Sciatic nerve (tissue), 2 donors: ENCODE measurements at places on chromosomes 5 and 9. TPM values are rescaled to one million over a fixed set of nuclear protein-coding genes. Genes with fewer than 3 reads are reported as not detected.

- no peak for DNase-seq
These were observed 2.5 kb downstream of the SLC6A18 start for GRCh38 chr5:1227667-1228066.

GRCh38 chr5:151092762-151093161 lies 11.9 kb upstream of the TNIP1 start:
- DNase-seq = no peak

DNA sequence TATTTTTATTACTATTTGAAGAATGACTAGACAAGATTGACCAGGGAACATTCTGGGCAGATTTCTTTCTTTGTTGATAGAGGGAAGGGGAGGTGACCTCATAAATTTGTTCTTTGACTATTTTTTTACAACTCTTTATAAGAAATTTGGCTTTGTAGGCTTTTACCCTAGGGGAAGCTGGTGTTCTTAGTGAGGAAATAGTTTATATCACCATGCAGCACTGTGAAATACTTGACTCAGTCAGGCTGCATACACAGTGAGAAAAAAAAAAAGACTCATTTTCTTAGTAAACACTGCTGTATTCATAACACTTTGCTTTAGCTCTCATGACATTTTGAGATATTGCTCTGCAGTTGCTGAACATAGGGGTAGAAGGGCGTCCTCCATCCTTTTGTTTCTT lies 336.6 kb upstream of the PIK3R1 start:
- DNase-seq = no peak

DNA sequence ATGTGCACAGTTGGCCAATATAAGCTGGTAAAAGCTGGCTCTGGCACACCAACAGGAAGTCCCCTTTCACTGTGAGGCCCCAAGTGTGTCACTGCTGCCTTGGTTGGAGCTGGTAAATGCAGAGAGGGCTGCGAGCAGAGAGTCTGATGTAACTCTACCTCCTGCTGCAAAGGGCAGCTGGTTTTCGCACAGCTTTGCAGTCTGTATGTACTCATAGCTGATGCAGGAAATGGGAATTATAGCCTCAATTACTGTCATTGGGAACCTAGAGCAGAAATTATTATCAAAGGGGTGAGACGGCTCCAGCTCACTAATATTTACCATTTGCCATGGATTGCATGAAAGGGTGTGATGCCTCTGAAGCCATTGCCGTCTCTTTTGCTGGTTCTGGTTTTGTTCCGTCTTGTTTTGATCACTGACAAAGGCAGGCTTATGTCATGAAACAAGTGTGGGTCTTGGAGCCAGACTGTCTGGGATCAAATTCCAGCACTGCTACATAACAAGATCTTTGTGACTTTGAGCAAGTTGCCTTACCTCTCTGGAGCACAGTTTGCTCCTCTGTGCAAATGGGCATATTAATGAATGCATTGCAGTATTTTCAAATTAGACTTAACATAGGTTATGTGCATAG lies 124.3 kb upstream of the SLC25A48 start:
- no peak for DNase-seq

- DNase-seq = no peak
These were observed 73.3 kb downstream of the RXRA start for GRCh38 chr9:134399435-134400056.

DNA sequence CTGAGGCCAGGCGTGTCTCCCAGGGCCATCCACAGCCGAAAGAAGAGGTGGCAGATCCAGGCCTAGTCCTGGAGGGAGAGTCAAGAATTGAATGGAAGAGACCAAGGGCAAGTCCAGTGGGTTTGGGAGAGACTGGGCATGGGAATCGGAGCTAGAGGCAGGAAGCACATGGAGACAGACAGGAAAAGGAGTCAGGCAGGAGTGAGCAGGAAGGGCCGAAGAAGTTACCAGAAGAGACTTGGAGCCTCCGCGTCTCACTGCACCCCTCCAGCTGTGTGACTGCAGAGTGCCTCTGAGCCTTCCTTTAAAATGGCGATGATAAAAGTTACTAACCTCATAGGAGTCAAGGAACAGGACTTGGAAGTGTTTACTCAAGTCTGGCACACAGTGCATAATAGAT lies 64.4 kb upstream of the ANGPTL2 start:
- DNase-seq = no peak

GRCh38 chr9:68507130-68507805 lies 33.4 kb downstream of the TMEM252 start:
- DNase-seq = no peak

- DNase-seq = no peak
These were observed 7.7 kb upstream of the NKX2-5 start for GRCh38 chr5:173242675-173243121.

GRCh38 chr9:33293782-33294181 lies 3.5 kb downstream of the NFX1 start:
- no peak for DNase-seq

DNA sequence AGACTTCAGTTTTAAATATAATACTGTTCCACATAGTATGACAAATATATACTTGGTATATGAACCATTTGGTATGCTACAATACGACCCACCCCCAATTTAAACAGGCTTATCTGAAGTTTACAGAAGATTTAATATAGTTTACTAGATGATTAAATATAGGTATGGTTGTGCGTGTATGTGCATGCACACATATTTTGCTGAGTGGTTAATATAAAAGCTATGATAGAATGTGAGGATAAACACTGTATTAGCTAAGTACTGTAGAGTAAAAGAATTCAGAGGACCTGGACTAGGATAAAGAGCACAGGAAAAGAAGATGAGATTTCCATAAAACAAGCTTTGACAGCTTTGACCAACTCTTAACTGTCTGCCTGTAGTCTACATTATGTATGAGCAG lies 356.7 kb downstream of the PDE4D start:
- no peak for DNase-seq

DNA sequence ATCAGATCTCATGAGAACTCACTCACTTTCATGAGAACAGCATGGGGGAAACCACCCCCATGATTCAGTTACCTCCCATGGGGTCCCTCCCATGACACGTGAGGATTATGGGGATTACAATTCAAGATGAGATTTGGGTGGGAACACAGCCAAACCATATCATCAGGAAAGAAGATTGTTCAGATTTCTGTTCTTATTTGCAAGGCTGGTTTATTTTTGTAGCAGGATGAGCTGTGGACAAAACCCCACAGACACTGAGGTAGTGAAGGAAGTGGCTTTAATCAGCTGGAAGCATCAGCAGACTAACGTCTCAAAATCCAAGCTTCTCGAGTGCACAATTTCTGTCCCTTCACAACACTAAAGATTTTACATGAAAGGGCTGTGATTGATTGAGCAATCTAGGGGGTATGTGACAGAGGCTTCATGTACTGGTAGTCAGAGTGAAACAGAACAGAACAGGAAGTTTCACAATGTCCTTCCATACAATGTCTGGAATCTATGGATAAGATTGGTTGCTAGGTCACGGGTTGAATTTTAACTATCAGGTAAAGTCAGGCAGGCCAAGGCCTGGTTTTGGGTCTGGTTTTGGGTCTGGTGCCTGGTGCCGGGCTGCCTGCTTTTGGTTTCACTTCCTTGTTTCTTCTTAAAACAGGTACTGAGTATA lies 91.3 kb upstream of the ZNF366 start:
- DNase-seq = no peak

DNA sequence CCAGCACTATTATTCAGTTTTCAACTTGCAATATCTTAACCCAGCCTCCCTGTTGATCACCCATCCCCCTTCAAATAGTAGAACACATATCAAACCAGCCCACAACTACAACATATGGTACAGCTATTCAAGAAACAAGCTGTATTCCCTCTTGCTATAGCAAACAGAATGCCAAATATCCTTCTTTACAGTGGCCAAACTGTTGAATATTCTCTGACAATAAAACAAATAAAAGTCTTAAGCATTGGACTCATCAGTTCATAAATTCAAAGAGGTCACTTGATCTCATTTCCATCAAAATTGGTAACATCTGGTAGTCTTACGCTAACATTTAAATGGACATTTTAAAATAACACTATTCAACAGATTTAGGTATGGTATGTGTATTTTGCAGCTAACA lies 350.8 kb downstream of the EFNA5 start:
- DNase-seq = no peak

GRCh38 chr5:149442563-149443182 lies 63.6 kb upstream of the IL17B start:
- peak; percentile 92 for DNase-seq

DNA sequence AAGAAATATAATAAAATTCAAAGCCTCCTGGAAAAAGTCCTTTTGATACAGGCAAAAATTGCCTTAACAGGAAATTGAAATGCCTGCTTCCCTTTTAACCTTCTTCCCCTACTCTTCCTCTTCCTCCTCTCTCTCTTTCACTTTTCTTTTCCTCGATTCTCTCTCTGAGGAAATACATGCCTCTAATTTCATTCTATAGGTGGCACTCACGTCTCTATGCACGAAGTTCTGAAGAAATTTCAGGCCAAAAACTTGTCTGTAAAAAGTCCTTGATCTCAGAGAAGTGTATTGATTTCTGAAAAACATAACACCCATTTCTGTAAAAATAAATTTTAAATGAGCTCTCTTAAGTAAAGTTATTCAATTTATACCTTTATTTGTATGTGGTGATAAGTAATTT lies 371.7 kb upstream of the IRX4 start:
- DNase-seq = no peak

- no peak for DNase-seq
These were observed 14.0 kb downstream of the TGFBR1 start for GRCh38 chr9:99118782-99119466.

DNA sequence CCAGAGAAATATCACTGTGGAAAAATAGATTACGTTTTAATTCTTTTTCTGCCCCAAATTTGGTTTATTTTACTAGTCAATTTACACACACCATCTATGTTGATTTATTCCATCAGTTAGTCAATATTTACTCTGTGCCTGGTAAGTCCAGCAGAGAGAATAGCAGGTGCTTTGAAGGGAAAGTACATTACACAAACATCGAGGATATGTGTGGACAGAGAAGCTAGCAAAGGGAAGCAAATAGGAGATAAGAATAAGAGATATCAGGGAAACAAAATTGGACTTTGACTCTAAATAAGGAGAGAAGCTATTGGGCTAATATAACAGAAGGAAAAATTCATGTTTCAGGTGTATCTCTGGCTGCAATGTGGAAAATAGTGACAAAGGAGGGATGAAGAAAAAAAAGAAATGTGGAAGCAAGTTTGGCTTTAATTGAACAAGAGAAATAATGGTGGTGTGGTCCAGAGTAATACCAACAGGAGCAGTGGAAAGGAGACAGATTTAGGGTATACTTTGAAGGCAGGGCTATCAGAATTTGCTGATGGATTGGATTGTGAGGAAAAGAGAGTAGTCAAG lies 587.7 kb upstream of the CDH6 start:
- no peak for DNase-seq

DNA sequence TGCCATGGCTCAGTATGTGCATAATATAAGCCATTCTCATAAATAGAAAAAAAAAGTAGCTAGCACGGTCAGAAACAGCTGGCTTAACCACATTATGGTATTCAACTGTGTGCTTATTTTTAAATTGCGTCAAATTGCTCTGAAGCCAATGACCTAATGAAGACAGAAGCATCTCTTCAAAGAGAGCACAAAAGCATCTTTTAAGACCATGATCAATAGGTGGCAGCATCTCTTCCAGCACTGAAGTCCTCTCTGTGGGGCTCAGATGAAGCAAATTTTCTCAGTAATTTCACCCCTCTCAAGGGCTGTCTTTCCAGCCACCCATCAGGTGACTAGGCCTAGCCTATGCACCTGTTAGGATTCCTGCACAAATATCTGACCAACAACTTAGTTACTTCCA lies 251.4 kb downstream of the GLIS3 start:
- DNase-seq = no peak

DNA sequence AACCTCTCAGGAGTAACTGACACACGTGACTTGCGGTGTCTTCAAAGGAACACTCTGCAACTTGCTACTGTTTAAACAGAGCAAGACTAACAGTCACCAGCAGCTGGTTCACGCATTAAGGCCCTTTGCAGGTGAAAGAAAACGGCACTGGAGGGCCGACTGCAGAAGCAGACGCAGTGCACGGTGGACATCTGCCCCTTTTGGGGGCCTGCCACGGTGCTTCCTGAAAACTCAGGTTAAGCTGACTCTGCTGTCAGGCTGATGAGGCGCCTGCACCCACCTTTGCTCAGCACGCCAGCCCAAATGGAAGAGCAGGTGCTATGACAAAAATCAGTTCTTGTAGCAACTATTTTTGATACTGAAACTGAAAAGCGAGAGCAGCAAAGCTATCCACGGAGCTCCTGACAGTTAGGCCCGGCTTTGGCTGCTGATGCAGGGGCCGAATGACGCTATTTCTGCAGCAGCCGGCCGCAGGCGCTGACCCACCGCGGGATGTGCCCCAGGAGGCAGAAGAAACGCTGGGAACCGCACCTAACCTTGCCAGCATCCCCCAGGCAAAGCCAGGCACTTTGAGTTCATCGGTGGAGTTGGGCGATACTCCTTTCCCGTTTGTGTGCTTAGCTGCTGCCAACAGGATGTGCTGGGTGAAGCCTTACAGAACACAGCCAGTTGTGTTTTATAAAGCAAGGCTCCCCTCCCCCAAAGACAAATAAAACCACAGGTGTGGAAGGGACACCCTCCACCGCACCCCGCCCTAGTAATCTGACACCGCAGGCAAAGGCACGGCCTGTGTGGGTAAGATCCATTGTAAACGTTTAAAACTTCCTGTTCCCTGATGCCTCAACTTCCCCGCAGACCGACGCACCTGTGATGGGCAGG lies 21.1 kb upstream of the TERT start:
- DNase-seq = no peak

DNA sequence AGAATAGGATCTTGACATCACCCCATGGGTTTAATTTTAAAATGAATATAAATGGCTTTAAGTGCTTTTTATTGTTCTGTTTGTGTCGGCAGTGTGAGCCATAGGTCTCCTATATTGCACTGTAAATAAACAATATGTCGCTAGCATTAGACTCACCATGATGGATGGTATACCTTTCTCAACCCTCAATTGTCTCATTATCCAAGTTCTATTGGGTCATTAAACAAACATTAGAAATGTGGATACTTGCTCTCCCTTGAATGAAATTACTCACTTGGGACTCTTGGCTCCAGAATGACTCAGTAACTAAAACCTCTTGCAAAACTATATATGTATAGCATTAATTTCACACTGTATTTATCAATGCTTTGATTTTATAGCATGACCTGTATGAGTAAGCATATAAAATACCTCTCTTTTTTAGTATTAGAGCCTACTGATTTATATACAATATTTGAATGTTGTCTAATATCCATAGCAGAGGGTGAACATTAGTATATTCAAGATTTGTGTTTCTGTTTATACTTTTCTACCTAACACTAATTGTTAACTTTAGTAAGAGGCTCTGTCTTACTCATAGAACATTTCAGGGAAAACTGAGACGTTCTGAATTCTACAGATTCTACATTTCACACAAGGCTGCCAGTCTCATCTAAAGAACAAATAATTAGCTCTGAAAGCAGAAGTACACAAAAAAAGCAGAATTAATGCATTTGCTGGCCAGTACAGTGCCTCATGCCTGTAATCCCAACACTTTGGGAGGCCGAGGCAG lies 303.8 kb upstream of the PRR16 start:
- DNase-seq = no peak

GRCh38 chr5:122858451-122858850 lies 13.0 kb downstream of the SNX24 start:
- DNase-seq = no peak

The CSF1R gene
- 74.8 TPM for total RNA-seq

The LHX6 gene
- total RNA-seq = 11.5 TPM

The SMIM33 gene
- total RNA-seq = not detected

The AMBP gene
- total RNA-seq = not detected

The SLCO6A1 gene
- not detected for total RNA-seq

The S100Z gene
- 0.36 TPM for total RNA-seq

The IFNA21 gene
- total RNA-seq = not detected

The NIM1K gene
- 5.4 TPM for total RNA-seq

The AK1 gene
- total RNA-seq = 61.0 TPM

The IFNA13 gene
- total RNA-seq = not detected

The FAM78A gene
- 4.2 TPM for total RNA-seq
